ELR (cell line): ENCODE measurements at places on chromosomes 5 and 9.

DNA sequence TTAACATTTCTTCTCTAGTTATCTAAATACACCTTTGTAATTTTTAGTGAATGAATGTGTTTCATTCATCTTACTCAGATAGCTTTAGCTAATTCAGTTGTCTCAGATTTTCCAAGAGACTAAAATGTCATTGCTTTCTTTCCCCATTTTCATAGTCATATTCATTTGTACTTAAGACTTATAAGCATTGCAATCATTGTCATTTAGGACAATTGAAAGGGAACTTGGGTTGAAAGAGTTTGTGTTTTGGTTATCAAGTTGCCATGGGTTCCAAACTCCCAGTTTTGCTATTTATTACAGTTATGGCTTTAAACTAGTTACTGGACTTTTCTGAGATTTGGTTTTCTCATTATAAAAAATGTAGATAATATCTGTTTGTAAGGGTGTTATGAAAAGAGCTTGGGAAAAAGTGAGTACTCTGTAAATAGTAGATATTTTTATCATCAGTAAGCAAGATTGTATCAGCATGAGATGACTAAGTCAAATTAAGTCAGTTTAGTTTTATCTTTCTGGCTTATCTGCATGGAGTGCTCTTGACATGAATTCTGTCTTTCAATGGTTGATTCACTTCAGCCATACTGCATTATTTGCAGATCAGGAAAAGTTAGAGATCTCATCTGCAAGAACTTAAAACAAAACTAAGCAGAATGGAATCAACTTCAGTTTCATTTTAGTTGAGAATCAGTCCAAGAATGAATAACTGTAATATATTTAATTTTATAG, 107.5 kb downstream of the PBX3 start:
- DNase-seq: peak; percentile 71

DNA sequence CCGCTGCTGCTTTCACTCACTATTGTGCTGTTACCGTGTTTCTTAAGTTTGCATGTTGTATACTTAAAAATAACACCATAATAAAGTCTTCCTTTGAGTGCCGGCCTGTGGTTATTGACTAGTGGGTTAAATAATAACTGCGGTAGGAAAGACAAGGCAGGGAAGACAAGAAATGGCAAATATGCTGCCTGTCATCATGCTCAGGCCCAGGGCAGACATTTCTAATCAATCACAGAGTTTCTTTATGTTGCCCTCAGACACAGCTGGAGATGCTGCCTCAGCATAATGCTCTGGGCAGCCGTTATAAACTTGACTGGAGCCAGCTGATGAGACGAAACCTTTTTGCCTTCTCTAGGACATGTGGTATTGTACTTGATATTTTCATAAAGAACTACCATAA, 215.0 kb downstream of the GAPVD1 start:
- DNase-seq: no peak

- peak; percentile 44 for DNase-seq
Observed at GRCh38 chr9:124769549-124770358, 1.4 kb downstream of the NR6A1 start.

GRCh38 chr9:109159583-109159982, 7.5 kb downstream of the FRRS1L start:
- DNase-seq: no peak

DNA sequence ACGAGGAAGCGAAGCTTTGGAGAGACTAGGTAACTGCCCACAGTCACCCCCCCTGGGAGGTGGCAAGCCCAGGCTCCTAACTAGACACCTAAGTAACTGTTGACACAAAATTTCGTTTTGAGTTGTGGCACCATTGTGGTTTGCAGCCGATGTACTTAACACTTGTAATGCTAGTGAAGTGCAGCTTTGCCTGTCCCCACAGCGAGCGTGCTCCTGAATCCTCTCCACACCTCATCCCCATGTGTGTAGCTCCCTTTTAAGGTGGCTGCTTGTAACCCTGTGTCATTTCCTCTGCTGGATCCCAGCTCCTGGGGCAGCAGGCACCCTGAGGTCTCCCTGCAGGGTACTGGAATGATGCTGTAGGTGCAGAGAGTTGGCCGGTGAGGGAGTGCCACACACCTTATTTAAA, 114.9 kb downstream of the TRIO start:
- no peak for DNase-seq

DNA sequence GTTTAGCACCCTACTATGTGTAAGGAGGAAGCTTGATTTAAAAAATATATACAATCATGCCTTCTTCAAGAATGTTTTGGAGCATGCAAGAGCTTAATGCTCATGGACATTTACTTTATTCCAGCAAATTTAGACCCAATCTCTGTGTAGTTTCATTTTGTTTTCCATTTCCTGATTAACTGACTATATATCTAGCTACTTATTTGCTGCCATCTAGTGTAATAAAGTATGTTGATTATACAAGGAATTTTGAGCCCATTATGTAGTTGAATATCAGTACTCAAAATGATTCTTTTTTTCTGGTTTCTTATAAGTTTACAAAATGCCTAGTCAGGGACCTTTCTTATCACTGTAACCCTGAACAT, 100.0 kb upstream of the CCDC152 start:
- DNase-seq: peak; percentile 4

DNA sequence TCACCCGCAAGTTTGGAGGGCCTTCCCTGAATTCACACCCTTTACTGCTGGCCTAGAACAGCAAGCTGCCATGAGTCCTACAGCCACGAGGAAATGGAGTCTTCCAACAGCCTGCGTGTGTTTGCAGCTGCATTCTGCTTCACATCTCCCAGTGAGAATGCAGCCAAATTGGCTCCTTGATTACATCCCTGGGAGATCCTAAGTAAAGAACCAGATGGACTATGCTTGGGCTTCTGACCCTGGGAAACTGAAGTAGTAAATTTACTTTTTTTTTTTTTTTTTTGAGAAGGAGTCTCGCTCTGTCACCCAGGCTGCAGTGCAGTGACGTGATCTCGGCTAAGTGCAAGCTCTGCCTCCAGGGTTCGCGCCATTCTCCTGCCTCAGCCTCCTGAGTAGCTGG, 617.0 kb upstream of the CDH18 start:
- DNase-seq: no peak

GRCh38 chr5:41641621-41642020, 131.2 kb upstream of the PLCXD3 start:
- DNase-seq: peak; percentile 36

DNA sequence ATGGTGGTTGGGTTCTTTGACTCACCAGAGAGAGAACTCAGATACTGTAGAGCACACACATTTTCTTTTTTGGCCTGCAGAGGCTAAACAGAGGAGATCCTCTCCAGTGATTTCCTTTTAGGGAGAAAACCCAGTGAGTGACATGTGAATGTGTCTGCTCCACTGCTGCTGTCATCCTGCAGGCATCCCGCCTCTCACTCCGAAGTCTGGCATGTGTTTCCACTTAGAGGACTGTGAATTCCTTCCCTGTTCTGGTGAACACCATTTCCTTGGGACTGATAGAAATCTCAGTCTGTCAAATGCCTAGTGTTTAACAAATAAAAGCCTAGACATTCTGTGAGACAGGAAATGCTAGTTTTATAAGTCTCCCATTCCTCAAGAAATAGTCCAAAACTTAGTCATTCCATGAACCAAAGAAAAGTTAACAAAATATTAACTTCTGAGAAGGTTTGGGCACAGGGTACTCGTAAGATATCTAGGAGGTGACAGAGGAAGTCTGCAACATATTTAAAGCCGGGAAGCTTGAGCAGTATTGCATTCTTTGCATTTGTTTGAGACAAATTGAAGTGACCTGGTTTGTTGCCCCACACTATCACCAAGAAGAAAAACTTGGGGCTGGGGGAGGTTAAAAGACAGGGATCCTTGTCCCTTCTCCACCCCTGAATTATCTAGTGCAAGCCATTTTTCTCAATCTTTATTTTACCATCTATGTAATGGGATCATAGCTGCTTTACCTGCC, 74.9 kb upstream of the NIPAL4 start:
- peak; percentile 95 for DNase-seq

DNA sequence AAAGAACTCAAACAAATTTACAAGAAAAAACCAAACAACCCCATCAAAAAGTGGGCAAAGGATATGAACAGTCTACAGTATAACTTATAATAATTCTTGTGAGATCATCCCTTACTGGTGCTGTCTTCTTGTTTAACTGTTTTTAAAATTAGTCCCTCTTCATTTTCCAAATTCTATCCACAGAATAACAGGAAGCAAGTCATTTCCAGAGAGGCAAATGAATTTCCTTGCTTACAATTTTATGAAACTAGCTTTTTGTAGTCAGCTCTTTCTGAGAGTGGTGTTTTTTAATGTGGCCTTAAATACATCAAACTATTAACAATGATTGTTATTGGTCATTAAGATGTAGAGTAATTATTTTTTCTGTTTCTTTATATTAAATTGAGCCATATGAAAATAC, 40.6 kb downstream of the FAM174A start:
- no peak for DNase-seq

DNA sequence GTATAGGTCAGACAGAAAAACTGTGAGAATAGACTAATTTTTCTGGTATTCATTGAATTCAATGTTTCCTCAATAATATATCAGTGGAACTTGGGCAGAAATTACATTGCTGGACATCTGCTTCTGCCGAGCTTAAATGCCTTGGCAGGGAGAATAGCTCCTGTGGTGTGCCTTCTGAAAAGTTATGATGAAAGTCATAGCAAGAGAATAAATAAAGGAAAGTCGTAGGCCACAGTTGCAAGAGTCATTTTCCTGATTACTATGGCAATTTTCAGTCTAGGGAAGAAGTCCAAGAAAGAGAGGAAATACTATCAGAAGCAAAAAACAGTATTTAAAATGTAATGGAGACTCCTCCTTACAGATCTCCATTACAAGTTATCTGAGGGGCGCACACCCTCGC, 1596.1 kb upstream of the WWC1 start:
- DNase-seq: no peak

DNA sequence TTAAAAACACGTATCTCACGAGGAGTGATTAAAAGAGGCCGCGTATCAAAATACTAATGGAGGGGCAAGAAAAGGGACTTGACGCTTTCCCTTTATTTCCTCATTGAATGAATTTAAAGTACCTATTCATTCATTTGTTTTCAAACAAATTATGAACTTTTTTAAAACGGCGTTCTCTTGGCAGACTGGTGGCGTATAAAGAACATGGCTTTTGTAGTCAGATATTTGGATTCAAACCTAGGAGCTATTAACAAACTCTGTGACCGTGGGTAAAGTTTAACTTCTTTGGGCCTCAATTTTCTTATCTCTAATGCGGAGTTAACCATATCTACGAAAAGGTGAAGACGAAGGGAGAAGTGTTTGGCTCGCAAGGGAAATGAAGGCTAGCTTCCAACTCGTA, 876 bp downstream of the CAAP1 start:
- peak; percentile 12 for DNase-seq

GRCh38 chr5:168612996-168613395, 33.8 kb upstream of the PANK3 start:
- DNase-seq: no peak

DNA sequence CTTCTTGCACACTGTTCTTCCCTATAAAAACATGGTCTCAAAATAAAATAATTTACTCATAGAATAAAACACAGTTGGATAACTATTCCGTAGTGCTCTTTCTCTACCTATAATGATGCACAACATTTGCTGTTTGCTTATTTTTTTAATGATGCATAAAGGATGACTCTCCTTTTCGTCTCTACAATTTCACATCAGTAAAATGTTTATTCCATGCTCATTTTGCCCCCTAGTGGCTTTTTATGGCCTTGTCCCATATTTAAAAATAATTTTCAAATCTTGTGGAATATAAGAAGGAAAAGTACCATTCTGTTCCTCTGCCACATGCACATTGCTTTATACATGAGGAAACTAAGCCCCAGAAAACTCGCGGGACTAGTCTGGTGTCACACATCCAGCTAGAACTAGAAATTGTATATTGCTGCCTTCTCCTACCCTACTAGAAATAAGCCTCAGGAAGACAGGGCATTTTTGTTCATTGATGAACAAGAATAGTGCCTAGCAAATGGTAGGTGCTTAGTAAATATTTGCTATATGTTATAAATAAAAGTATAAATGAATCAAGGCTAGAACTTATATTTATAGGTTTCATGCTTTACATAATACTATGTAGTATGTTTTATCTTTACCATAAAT, 12.7 kb downstream of the KCTD16 start:
- peak; percentile 84 for DNase-seq

- peak; percentile 86 for DNase-seq
Observed at GRCh38 chr9:101311758-101312420, 72.9 kb downstream of the BAAT start.

DNA sequence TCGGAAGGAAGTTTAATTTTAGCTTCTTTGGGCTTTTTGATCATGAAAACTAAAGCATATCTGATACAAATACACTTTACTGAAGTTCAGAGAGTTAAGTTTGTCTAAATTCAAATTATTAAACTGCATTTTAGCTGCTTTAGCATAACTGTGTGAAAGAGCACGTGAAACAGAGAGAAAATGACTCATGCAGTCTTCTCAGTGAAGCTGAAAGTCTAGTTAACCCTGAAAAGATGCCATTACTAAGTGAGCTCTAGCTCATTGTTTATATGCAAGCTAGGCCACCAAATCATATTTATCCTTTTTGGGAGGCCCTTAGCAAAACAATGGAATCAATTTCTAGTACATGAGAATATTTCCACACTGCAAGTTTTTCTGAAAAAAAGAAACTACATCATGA, 27.6 kb downstream of the TPD52L3 start:
- DNase-seq: peak; percentile 76

DNA sequence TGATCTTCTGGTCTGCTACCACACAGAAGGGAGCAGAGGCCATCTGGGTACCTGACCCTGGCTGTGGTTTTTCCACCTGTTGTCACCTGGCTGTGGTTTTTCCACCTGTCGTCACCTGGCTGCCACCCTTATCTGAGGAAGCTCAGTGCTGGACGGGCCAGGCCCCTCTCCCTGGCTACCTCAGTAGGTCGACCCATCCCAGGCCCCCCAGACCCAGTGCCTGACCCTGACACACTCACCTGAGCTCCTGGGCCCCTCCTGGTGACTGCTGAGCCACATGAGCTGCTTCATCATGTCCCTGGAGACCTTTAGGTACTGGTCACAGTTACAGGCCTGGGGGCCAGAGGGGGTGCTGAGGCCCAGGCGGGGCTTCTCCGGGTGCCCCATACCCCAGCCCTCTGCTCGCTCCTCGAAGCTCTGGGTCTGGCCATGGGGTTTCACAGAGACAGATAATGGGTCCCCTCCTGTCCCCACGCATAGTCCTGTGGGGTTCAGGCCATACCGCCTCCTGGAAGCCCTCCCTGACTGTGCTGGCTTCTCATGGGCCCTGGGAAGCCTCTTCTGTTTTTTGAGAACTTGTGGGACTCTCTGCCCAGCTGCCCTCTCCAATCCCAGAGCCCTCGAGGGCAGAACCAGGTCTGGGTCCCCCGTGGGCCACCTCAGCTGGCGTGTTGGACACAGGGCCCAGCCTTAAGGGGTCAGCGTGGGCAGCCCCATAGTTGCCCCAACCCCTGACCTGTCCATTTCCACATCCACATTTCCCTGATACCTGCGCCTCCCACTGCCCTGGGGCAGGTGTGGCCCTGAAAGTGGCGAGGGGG, 7.5 kb upstream of the NRARP start:
- no peak for DNase-seq
